ENCODE measurements at places on chromosomes 1 and 21.
A peak's percentile ranks its signal among the peaks of the same experiment; 100 is the strongest.

- DNase-seq, result no peak
Measured at GRCh38 chr21:42997053-42997452, 22.7 kb downstream of the PKNOX1 start.

DNA sequence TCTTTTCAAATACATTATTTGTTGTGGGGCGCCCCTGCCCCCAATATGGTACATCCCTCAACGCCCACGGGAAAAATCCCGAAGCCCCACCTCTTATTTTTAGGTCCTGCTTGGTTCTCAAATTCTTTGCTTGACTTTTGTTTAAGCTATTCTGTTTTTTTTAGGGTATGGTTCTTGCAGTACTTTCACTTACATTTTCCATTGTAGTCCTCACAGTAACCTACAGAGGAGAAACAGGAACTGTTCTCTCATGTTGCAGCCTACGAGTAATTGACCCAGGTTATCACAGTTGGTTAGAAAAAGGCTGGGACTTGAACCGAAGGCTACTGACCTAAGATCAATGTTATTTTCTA is 697 bp upstream of the C21orf91 start:
- peak; percentile 29 for DNase-seq

DNA sequence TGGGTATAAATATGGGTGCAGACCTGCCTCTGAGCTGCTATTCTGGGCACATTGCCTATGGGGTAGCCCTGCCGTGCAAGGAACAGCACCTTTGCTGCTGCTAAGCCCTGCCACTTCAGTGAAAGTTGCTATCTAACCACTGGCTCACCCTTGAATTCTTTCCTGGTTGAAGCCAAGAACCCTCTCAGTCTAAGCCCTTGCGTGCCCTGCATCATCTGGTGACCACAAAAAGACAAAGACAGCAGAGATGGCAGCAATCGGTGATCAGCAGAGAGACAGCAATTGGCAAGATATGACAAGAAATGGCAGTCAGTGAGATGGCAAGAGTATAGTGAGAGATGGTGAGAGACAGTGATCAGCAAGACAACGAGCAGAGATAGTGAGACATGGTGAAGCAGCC is 418.3 kb downstream of the MATN1 start:
- DNase-seq, result no peak

- no peak for DNase-seq
Measured at GRCh38 chr1:176122282-176122681, 84.8 kb downstream of the COP1 start.

DNA sequence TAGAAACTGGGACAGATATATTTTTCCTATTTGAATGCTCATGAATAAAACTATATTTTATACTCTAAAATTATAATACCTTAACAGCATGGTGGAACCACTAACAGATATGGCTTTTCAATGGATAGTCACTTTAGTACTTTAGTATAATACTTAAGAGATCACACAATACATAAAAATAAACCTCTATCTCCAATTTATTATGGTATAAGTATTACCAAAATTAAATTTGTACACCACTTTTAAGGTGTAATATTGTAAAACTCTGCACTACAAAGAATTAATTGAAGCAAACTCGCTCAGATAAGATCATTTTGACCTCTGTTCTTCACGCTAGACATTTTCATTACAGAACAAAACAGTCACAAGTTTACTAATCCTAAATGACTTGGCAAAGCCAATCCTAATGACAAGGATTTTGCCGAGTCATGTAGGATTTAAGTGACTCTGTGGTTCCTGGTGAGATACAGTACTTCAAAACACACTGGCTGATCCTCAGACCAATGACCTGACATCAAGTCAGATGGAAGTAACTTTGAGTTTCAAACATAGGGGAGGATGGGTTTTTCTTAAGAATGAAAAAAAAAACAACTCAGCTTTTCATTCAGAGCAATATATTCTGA is 200.6 kb downstream of the SMYD3 start:
- no peak for DNase-seq

GRCh38 chr1:162357681-162358266 is 18.9 kb downstream of the SPATA46 start:
- DNase-seq, result no peak

GRCh38 chr21:39159342-39160063 is 23.7 kb downstream of the PSMG1 start:
- DNase-seq, result no peak

- DNase-seq, result no peak
Measured at GRCh38 chr1:170252851-170253579, 107.3 kb downstream of the NTMT2 start.

GRCh38 chr1:155871390-155871789 is 12.0 kb downstream of the SYT11 start:
- no peak for DNase-seq

- no peak for DNase-seq
Measured at GRCh38 chr1:47405697-47406096, 10.4 kb upstream of the FOXE3 start.

DNA sequence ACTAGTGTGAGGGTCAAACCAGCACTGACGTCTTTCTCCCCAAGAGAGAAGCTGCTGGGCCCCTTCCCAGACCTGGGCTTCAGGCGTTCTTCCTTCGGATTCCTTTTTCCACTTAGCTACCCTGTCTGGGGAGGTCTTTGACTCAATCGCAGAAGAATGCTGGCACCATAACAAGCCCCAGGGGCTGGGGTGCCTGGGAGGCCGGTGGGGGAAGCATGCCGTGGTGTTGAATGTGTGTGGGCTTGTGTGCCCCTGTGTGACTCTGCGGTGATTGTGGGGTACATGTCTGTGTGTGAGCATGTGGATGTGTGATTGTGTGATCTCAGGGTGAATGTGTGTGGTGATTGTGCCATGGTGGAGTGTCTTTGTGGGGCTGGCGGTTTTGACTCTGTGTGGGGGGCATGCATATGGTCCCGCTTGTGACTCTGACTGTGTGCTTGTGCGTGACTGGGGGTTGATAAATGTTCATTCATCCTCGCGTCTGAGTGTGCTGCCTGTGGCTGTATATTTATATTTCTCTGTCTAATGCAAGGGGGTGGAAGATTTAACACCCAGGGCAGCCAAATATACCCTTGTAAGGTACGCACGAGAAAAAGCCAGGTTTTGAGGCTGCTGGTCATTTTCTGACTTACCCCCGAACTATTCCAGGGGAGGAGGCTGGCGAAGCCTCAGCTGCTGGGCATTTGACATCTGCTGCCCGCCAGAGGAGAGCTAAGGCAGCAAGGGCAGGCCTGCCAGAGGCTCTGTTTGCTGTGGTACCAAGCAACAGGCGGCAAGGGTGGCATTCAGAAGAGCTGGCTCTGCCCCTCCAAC is 1.1 kb upstream of the SYNC start:
- DNase-seq, result no peak

DNA sequence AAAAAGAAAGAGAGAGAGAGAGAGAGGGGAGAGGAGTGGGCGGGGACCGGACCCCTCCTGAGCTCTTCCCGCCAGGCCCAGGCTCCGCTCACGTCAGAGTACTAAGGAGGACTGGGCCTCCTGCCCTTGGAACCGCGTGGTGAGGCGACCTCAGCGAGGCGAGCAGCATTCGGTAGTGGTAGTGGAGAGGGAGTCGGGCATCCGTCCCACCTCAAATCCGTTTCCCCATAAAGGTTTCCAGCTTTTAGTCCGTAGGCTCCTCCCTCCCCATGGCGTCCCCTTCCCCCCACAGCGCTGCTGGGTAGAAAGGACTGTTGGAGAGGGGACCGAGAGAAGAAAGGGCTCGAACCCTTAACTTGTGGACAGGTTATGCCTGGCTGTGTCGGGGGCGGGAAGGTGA is 124.4 kb upstream of the BARHL2 start:
- DNase-seq, result no peak

DNA sequence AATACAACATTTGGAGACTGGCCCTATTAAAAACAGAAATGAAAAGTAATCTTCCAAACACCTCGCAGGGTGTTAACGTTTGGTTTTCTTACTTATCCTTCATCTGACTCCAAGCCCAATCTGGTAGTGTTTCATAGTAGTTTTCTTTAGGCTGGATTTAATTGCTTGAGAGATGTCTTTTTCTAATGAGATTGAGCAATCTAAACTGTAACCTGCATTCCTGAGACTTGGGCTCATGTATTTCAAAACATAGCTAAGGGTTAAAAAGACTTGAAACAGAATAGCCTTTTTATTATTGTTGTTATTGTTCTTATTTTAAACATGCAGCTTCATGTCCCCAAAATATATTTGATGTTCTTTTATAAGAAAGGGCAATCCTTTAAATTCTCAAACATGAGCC is 278.9 kb downstream of the TGFB2 start:
- no peak for DNase-seq

- no peak for DNase-seq
Measured at GRCh38 chr1:228372183-228373003, 34.2 kb downstream of the TRIM11 start.

DNA sequence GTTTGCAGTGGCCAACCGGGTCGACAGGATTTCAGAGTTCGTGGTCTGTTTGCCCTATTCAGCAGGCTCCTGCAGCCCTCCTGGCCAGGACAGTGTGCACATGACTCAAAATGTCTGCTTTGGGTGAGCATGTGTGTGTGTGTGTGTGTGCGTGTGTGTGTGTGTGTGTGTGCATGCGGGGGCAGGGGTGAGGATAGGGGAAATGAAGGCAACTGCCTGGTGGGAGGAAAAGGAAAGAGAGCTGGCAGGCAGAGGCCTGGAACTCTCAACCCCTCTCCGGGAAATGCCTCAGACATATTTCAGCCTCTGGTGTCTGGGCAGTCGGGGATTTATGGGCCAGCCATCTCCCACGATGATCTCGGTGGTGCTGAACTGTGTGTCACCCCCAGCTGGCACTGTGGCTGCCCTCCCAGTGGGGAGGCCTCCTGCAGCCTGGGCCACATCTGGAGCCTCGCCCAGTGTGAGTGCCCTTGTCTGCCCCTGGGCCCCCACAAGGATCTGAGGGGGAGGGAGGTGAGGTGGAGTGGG is 15.2 kb downstream of the CDCP2 start:
- DNase-seq, result no peak

- DNase-seq, result no peak
Measured at GRCh38 chr1:21340230-21340945, 50.1 kb upstream of the ECE1 start.

- no peak for DNase-seq
Measured at GRCh38 chr21:33036430-33037162, 10.9 kb downstream of the OLIG2 start.

DNA sequence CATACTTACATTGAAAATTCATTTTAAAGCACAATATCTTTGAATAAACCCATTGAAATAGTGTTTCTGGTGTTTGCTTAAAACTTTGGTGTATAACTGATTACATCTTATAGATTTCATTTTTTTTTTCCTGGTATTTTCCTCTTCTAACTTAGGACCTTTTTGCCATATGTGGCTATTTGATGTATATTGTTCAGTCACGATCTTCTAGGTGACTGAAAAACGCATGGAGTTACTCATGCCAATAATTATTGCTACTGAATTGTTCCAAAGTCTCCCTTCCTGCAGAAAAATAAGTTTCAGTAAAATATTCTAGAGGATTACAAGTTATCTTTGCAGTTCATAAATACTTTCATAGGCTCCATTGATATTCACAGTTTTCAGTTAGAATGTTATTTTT is 22.9 kb upstream of the C1orf105 start:
- no peak for DNase-seq

Measured in omental fat pad (tissue), 4 donors.